ENCODE measurements at places on chromosomes 4 and X.

GRCh38 chr4:39637586-39638353, 895 bp downstream of the SMIM14 start:
- no peak for DNase-seq

DNA sequence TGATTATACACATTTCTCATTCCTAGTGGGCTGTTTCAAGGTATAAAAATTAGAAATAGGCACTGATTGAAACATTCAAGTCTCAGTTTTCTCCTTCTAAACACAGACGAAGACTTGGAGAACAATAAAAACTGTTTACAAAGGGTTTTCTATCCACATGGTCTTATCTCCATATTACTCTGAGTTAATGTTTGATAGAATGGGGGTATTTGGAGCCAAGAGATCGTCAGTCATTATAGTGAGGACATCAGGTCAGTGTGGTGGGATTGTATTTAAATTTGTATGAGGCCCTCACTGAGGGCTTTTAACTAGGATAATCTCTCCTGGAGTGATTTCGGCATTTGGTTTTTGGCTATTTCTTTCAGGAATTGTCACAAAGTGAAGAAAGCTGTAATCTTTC, 16.4 kb upstream of the DYNLT3 start:
- DNase-seq = no peak

DNA sequence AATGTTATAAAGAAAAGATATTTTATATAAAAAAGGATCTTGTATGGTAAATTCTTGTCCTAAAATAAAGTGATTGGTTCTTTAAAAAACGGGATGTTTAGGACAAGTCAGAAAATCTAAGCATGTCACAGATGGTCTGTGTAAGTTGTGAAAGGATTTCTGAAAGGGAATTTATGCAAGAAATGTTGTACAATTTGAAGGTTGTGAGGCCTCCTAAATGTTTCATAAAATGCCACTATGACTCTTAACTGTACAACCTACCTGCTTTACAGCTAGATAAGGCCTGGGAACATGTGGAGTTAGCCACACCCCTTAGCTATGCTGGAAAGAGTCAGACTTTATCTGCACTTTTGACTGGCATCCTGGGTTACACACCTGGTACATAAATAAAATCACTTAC, 951.5 kb upstream of the POU3F4 start:
- DNase-seq = no peak

DNA sequence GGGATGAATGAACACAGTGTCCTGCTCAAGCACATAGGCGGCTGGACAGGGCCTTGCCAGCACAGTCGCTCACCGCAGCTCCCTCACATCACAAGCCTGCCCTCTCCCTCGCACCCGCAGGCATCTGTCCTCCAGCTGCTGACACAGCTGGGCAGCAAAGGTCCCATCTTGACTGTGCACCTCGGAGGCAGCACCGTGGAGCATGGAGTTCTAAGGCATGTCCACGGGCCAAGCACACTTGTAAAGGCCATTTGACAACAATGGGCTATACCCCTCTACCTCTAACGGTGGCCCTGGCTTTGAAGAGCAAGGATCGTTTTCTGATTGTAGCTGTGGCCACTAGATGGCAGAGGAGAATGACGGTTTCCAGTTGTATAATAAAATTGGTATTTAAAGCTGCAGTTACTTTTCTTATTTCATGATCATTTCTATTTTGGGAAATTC, 53.8 kb downstream of the APLN start:
- no peak for DNase-seq

DNA sequence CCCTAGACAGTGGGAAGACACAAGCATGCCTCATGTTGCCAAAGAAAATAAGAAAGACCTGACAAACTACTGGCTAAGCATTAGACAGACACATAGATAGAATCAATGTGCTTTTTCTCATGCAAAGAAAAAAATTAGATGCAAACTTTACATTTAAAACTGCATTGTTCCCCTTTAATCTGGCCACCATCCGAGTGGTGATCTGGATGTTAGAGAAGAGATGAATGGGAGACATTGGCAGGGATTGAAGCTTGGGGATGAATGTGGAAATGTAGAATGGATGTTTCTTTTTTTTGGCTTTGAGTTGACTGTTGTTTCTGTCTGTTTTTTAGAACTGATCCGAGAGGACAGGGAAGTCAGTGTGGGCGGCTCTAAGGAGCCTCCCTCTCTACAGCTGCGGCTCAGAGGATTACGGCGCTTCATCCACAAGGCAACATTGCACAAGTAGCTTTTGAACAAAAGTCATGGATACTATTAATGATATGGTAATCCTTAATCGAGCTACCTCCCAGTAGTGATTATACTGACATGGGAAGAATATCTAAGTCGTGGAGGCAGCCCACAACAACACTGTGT, 53.0 kb downstream of the HELT start:
- DNase-seq = no peak

- DNase-seq = no peak
These were observed 2.4 kb downstream of the GPR50 start for GRCh38 chrX:151178746-151179145.

GRCh38 chrX:119899125-119899524, 3.4 kb downstream of the AKAP14 start:
- DNase-seq = no peak

GRCh38 chr4:23477905-23478304, 411.9 kb downstream of the PPARGC1A start:
- no peak for DNase-seq
